PC-3 (cell line): ENCODE measurements at places on chromosomes 5 and 9. TPM values are rescaled to one million over a fixed set of nuclear protein-coding genes. Genes with fewer than 3 reads are reported as not detected.

GRCh38 chr5:57066924-57067596 is 106.8 kb upstream of the GPBP1 start:
- no peak for DNase-seq

DNA sequence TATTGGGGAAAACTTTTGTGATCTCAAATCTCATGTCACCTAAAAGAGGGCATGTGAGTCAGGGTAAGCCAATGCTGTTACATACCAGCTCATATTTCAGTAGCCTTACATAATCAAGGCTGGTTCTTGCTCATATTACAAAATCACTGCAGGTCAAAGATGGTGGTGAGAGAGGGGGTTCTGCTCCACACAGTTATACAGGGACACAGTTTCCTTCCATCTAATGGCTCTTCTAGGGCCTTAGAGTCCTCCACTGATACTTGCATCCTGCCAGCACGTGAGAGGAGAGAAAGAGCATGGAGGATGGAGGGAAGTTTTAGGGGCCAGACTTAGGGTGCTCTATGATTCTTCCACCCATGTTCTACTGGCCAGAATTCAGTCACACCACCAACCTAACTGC is 130.0 kb downstream of the LIFR start:
- DNase-seq: peak; percentile 36

- no peak for DNase-seq
Measured at GRCh38 chr5:75148051-75148450, 88.6 kb downstream of the ANKRD31 start.

- no peak for DNase-seq
Measured at GRCh38 chr9:112680731-112681402, 37.0 kb downstream of the INIP start.

- DNase-seq: no peak
Measured at GRCh38 chr5:136056771-136057335, 28.1 kb downstream of the TGFBI start.

DNA sequence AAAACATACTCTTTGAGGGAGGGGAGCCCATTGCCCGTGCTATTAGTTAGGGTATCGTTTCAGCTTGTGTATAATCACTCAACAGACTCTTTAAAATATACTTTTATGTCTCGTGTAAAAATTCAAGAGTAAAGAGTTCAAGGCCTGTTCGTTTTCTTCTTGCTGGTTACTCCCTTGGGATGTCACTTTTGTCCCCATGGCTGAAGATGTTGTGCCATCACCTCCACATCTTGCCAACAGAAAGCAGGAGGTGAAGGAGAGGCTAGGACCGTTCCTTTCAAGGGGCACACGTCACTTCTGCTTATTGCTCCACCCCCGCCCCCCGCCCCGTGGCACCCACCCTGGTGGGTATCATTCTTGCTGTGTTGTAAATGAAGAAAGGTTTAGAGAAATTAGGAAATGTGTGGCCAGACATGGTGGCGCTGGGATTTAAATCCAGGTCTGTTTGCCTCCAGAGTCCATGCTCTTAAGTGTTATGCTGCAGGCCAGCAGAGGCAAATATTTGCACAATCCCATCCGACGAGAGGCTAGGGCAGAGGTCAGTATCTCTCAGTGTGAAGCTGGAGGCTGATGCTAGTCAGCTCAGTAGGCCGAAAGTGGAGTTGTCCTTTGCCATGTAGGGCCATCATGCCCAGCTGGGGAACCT is 3.0 kb downstream of the MLANA start:
- no peak for DNase-seq

DNA sequence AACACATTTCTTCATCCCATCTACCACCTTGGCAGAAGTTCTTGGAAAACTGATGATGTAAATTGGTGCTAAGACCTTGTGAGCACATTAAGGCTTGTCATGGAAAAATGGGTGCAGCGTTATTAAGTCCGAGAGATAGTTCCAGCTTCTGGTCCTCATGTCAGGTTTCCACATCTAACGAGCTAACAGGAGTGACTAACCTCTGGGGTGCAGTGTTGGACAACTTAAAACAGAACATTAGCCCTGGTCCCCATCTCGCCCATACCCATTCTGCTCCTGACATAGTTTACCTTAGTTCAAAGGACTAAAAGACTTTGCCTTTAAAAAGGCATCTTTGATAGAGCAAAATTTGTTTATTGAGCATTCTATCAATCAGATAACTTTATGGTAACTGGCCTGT is 128.0 kb downstream of the SLC1A3 start:
- peak; percentile 58 for DNase-seq

DNA sequence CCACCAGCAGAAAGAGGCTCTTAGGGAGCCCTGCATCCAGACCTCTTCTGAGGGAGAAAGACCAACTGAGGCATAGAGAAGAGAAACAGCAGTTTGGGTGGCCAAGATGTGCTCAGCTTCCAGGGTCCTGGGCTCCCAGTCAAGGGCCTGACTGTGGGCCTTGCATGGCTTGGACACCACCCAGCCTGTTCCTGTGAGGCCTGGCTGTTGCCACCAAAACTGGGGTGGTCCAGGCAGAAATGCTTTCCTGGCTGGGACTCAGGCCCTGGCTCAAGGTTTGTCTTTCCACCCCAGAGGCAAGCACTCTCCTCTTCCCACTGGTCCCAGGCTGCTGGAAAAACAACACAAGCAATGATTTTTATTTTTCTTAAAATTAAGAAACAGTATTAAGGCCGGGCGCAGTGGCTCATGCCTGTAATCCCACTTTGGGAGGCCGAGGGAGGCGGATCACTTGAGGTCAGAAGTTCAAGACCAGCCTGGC is 13.3 kb downstream of the MYOZ3 start:
- no peak for DNase-seq

DNA sequence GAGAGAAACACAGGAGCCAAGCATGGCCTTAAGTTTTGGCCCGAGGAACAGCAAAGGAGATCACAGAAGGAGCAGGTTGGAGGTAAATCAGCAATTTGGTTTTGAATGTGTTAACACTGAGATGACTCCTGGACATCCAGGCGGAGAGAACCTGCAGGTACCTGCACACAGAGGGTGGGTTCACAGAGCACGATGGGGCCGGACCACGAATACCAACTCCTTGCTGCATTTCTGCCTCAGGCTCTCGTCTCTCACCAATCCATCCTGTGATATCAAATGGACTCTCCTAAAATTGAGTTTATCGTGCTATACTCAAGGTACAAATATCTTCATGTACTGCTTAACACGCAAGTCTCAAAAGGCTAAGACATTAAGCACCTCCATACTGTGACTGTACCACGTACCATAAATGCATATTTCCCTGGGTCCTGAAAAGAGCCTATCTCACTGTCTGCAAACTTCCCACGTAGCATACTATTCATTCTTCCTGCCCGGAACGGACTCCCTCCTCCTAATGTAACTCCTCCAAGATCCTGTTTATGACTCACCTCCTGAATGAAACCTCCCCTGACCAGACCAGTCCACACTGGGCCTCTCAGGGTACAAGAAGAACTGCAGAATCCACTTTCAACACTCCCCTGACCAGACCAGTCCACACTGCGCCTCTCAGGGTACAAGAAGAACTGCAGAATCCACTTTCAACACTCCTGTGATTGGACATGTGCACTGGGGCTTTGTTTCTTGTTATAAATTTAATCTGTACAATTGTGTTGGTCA is 380.8 kb upstream of the RFX3 start:
- peak; percentile 88 for DNase-seq

GRCh38 chr5:72166070-72166979 is 59.0 kb downstream of the MAP1B start:
- no peak for DNase-seq

DNA sequence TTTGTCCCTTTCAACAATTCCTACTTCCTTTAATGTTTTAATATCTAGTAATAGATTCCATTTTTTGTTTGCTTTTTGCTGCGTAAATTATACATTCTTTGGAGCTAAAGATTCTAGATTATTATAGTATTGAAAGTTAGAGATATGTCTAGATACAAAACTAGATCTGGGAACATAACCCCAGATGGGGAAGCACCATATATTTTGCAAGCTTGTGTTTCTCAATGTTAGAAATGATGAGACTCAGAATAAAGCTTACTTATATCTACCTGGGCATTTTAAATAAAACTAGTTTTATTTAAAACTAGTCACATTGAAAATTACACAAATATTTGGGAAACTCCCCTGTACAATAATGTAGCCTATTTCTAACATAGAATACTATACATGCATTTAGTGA is 32.2 kb downstream of the TRIO start:
- DNase-seq: no peak

GRCh38 chr5:107542831-107543231 is 127.9 kb downstream of the EFNA5 start:
- peak; percentile 68 for DNase-seq

GRCh38 chr9:113656771-113657670 is 193.5 kb downstream of the RGS3 start:
- no peak for DNase-seq

DNA sequence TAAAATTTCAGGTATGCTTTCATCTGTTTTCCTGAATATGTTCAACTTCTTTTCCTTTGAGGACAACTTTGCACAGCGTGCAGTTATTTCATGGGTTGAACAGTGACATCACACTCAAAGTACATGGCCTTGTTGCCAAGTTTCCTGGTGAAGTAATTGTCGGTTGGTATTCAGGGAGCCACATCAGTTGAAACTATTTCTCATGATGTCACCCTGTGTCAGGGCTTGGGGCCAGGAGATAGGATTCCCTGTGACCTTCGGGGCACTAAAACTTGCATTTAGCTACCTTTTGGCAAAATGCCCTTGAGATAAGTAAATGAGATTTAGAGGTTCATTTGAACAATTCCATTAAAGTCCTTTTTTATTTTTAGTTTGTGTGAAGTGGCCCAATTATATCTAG is 383.9 kb downstream of the SH3GL2 start:
- DNase-seq: no peak

DNA sequence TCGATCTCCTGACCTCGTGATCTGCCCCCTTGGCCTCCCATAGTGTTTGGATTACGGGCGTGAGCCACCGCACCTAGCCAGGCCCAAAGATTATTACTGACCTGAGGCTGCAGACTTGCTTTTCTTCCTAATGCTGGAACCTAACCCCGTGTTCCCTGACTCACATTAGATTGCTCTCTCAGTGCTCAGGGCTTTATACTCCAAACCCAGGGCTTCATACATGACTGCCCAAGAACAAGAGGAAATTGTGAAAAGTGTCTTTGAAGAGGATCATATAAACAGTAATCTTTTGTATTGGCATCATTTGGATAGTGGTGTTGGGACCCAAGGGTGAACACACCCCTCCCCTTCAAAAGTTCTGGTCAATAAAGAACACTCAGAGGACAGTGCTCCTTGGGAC is 233.3 kb upstream of the TAS2R1 start:
- DNase-seq: no peak

GRCh38 chr9:127644943-127645342 is 32.9 kb downstream of the STXBP1 start:
- no peak for DNase-seq

DNA sequence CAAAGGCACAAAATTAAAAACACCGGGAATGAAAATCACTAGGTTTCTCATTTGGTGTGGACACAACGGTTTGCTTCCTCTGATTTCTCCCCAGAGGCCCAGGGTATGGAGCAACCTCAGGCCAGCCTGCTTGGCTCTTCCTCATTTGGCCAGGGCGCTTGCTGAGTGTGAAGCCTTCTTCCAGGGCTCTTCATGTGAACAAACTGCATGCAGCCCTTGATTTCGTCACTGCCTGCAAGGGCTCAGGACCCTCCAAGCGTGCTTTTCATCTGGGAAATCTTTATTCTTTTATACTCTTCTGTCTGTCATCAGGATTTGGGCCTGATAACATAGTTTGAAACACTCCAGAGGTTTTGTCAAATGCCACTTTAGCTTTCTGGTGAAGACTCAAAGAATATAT is 122.6 kb upstream of the KLF4 start:
- no peak for DNase-seq

The TRIM36 gene
- total RNA-seq: 0.15 TPM in 1 of 2 replicates, not detected in the other

The WNT8A gene
- not detected in 2 replicates for total RNA-seq

The PCDHGB1 gene
- 0.04 TPM in 1 of 2 replicates, not detected in the other for total RNA-seq

The EGFLAM gene
- not detected in 2 replicates for total RNA-seq

The ODF2 gene
- total RNA-seq: 31.2 and 35.0 TPM in 2 replicates

The NUP155 gene
- total RNA-seq: 56.3 and 59.0 TPM in 2 replicates

The NTNG2 gene
- 1.7 and 6.0 TPM in 2 replicates for total RNA-seq

The OR1N2 gene
- not detected in 2 replicates for total RNA-seq

The TRUB2 gene
- 24.9 and 32.2 TPM in 2 replicates for total RNA-seq

The HRCT1 gene
- total RNA-seq: 1.7 TPM in 2 replicates

The SGTB gene
- 0.98 and 1.1 TPM in 2 replicates for total RNA-seq

The NCS1 gene
- total RNA-seq: 13.4 and 14.0 TPM in 2 replicates

The PCDHB4 gene
- total RNA-seq: 0.07 and 0.52 TPM in 2 replicates

The UBAP2 gene
- 12.6 and 19.0 TPM in 2 replicates for total RNA-seq
